ENCODE measurements at places on chromosomes 12 and 14.

GRCh38 chr14:23028799-23029198 is 5.9 kb downstream of the PSMB5 start:
- DNase-seq = no peak

DNA sequence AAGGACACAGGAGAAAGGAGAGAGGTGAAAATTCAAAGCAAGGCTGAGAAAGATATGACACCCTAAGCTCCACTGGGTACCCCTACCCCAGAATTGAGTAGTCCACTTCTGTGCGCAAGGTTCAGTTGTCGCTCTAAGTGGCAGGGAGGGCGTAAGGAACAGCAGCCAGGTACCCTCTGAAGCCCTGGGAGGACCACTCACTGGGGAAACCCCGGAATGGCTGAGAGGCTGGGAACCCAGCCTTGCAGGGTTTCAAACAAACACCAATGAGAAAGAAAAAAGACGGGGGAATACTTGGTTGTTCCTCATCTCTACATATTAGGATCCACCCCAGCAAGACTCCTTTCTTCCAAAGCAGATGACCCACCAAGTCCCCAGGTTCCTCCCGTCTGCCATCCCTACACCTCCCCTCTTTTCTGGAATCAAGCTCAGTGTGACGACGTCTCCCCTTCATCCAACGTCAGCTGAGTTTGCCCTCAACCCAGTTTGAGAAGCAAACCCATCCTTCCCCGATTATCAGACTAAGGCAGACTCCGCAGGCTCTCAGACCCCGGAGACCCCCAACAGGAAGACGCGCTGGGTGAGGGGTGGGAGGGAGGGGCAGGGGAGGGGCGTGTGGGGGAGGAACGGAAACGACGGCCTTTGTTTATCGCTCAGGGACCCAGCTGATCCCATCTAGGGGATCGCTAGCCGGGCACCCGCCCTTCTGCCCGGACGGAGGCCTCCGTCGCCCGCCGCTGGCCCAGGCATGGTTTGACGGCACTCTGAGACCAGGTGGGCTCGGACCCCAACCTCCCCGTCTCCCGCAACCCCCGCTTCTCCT is 795 bp downstream of the LMBR1L start:
- no peak for DNase-seq

- peak; percentile 20 for DNase-seq
Observed at GRCh38 chr12:127588249-127588648, 678.7 kb upstream of the TMEM132C start.

DNA sequence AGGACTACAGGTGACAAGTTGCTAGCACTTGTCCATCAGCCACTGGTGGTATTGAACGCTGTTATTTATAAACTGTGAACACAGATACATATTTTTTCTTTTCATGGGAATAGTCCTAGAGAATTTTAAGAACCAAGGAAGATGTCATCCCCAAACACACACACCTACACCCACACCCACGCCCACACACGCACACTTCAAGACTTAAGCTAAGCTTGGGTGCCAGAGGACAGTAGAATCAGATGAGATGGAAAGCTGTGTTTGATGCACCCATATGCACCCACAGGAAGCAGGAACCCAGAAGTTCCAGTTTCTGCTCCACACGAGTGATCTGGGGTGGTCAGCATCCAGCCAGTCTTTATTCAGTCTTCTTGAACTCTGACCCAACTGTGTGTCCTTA is 348.3 kb downstream of the KCNH5 start:
- DNase-seq = no peak

- no peak for DNase-seq
Observed at GRCh38 chr12:49585477-49586459, 17.8 kb upstream of the MCRS1 start.

- no peak for DNase-seq
Observed at GRCh38 chr14:76894308-76894707, 68.1 kb downstream of the LRRC74A start.

- DNase-seq = peak; percentile 45
Observed at GRCh38 chr14:74634481-74634880, 22.4 kb upstream of the LTBP2 start.

- no peak for DNase-seq
Observed at GRCh38 chr12:9256341-9256740, 48.1 kb upstream of the PZP start.

GRCh38 chr12:88391556-88391955 is 188.7 kb downstream of the KITLG start:
- DNase-seq = peak; percentile 77

DNA sequence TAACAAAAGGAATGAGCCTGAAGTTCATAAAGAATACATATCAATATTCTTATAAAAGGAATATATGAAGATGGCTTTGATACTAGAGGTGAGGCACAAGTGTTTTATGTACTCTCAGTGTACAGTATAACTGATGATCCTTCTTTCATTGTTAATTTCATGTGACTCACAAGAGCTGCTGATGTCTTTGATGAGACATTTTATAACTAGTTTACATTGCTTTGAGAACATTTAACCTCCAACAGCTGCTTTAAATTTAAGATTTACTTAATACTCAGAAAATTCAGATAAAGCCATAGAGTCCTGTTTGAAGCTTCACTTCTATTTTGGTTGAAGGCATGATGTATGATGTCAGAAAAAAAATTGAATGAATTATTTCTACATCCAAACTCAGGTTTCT is 59.8 kb downstream of the WASHC4 start:
- DNase-seq = peak; percentile 30

DNA sequence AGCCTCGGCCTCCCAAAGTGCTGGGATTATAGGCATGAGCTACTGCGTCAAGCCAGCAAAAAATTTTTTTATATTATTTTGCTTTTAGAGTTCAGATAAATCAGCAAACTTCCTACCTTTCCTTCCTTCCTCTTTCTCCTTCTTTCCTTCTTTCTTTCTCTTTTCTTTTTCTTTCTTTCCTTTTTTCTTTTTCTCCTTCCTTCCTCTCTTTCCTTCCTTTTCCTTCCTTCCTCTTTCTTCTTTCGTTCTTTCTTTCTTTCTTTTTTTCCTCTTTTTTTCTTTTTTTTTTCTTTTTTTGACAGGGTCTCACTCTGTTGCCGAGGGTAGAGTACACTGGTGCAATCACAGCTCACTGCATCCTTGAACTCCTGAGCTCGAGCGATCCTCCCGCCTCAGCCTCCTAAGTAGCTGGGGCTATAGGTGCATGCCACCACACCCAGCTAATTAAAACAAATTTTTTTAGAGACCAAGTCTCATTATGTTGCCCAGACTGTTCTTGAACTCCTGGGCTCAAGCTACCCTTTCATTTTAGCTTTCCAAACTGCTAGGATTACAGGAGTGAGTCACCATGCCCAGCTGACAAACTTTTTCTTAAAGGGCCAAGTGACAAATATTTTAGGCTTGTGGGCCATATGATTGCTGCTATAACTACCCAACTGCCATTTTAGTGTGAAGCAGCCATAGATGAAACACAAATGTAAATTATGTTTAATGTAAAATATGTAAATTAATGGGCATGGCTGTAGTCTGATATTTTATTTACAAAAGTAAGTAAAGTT is 7.1 kb upstream of the WASHC4 start:
- DNase-seq = peak; percentile 76

DNA sequence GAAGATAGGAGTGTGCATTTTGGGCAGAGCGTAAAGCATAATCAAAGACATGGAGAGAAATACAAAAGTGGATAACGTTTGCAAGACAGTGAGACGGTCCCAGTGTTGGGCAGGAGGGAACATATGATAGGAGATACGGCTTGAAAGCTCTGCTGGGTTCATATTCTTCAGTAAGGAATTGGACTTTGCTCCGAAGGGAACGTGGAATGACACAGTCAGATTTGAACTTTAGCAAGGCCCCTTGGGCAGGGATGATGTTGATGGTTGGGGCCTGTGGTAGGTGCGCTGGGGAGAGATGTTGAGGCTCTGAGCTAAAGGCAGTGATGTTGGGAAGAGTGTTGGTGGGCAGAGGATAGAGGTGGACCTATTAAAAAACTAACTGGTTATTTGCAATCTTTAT is 143.5 kb upstream of the TBX3 start:
- DNase-seq = no peak

- no peak for DNase-seq
Observed at GRCh38 chr12:68242777-68243176, 10.6 kb downstream of the IL22 start.

- no peak for DNase-seq
Observed at GRCh38 chr12:21301-22189, 45.0 kb upstream of the IQSEC3 start.

DNA sequence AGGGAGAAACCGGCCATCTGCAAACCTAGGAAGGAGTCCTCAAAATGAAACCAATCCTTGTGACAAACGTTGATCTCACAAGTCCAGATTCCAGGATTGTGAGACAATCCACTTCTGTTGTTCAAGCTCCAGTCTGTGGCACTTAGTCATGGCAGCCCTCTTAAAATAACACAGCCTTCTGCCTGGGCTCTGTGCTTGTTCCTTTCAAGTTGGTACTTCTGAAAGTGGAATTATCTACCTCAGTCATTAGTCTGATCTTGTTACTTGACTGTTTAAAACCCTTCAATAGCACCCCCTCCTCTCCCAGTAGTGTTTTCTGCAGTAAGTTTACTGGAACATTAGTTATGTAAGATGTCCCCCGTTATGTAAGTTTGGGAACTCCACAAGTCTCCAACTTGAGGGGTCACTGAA is 111.0 kb upstream of the HIF1A start:
- peak; percentile 89 for DNase-seq

DNA sequence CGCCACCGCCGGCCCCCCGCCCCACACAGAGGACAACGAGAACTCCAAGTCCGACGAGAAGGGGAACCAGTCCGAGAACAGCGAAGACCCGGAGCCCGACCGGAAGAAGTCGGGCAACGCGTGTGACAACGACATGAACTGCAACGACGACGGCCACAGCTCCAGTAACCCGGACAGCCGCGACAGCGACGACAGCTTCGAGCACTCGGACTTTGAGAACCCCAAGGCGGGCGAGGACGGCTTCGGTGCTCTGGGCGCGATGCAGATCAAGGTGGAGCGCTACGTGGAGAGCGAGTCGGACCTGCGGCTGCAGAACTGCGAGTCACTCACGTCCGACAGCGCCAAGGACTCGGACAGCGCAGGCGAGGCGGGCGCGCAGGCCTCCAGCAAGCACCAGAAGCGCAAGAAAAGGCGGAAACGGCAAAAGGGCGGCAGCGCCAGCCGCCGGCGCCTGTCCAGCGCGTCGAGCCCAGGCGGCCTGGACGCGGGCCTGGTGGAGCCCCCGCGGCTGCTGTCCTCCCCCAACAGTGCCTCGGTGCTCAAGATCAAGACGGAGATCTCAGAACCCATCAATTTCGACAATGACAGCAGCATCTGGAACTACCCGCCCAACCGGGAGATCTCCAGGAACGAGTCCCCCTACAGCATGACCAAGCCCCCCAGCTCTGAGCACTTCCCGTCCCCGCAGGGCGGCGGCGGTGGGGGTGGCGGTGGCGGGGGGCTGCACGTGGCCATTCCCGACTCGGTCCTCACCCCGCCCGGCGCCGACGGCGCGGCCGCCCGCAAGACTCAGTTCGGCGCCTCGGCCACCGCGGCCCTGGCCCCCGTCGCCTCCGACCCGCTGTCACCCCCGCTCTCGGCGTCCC is 150.9 kb downstream of the EGLN3 start:
- DNase-seq = no peak

GRCh38 chr12:17016116-17016864 is 410.3 kb upstream of the LMO3 start:
- DNase-seq = peak; percentile 3

GRCh38 chr12:41605545-41606305 is 417.6 kb downstream of the PDZRN4 start:
- DNase-seq = no peak

DNA sequence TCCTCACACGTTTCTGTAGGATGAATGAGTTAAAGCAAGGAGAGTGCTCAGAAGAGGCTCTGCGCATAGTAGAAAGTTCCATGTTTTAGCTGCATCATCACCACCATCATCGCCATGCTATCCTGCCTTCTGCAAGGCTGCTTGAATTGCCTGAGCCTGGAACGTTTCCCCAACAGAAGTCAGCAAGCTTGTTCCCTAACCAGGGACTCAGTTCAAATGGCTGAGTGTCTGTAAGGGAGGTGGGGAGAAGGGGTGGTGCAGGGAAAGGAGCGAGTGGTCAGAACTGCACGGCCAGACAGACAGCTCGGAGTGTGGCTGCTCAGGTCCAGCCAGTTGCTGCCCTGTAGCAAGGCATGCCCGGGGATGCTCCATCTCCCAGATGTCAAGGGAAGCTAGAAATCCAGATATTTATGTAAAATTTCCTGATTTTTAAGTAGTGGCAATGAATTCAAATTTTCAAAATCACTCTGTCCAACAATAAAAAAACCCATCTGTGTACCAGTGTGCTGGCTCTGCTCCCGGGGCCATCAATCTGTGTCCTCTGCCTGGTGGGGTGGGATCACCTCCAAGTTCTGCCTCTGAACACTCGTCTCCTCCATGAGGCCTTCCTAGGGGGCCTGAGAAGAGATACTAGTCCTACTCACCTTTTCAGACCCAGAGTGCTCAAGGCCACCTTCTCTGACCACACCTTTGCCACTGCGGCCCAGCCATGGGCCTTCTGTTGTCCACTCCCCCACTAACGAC is 162.7 kb downstream of the FOXN3 start:
- no peak for DNase-seq

GRCh38 chr14:75433631-75434071 is 5.8 kb downstream of the JDP2 start:
- peak; percentile 46 for DNase-seq

- no peak for DNase-seq
Observed at GRCh38 chr14:90905531-90905930, 89.3 kb upstream of the TTC7B start.

DNA sequence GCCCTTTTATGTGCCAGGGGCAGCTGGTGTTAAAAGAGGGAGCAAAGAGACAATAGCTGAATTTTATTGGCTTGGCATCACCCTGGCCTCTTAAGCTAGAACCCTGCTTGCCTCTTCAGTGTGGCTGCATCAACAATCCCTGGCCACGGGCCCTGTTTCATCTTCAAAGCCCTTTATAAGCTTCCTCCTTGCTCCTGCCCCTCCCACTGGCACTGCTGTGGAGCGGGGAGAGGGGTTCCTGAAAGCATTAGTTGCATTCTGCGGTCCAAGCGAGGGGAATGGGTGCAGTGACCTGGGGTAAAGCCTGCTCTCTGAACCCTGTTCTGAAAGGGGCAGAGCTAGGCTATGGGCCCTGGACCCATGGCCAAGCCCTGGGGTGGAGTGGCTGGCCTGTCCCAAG is 220 bp upstream of the KRT83 start:
- DNase-seq = no peak

DNA sequence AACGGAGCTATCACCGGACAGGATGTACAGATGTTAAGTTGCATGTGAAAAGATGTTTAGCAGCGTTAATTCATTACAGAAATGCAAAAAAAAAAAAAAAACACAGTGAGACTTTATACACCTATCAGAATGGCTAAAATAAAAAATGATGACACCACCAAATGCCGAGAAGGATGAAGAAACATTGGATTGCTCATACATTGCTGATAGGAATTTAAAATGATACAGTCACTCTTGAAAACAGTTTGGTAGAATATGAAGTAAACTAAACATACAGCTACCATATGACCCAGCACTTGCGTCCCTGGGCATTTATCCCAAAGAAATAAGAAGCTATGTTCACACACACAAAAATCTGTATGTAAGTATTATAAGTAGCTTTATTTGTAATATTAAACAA is 574.1 kb downstream of the SLC16A7 start:
- no peak for DNase-seq
